ENCODE measurements at places on chromosomes 16 and 17.
A peak's percentile ranks its signal among the peaks of the same experiment; 100 is the strongest.

- DNase-seq = no peak
Measured at GRCh38 chr16:22625967-22626366, 115.3 kb downstream of the NPIPB5 start.

DNA sequence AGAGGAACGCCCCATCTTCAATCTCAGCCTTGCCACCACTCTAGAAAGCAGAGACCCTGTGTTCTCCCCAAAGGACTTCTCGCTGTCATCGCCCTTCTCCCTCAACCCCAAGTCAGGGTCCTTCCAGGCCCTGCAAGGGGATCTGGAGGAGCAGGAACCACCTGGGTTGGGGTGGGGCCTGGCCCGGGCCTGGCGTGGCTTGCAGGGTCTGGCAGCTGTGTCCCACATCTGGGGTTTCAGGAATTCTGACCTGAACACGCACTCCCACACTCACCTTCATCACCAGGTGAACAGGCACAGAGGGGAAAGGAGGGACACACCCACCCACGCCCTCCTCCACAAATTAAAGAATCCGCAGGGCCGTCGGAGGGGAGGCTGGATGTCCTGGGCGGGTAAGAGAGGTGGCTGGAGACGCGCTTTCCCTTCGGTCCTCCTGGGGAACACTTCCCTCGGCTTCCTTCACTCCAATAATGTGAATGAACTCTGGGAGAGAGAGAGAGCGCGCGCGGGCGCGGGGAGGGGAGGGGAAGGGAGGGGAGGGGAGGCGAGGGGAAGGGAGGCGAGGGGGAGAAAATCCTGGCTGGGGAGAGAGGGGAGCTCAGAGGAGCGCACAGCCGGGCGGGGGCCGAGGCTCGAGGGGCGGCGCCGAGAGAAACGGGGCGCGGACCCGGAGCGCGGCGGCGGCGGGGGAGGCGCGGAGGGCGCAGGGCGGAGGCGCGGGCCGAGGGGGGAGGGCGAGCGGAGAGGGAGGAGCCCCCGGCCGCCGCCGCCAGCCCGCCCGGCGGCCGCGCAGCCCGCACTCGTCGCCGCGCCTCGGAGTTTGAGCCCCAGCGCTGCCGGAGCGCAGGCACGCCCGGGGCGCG is at the start of gene CACNG4:
TSS of gene CACNG4 (plus strand) at position 799 of the 863 bp plus-strand sequence. CDS start 205 bp downstream, outside the sequence.
- DNase-seq = no peak

GRCh38 chr16:27112093-27112811 is 45.5 kb downstream of the C16orf82 start:
- no peak for DNase-seq

- no peak for DNase-seq
Measured at GRCh38 chr16:55051571-55052347, 121.1 kb downstream of the IRX5 start.

GRCh38 chr17:8393470-8394231 is 4.0 kb downstream of the RNF222 start:
- DNase-seq = no peak

- no peak for DNase-seq
Measured at GRCh38 chr16:30445149-30445407, 596 bp downstream of the SEPHS2 start.

DNA sequence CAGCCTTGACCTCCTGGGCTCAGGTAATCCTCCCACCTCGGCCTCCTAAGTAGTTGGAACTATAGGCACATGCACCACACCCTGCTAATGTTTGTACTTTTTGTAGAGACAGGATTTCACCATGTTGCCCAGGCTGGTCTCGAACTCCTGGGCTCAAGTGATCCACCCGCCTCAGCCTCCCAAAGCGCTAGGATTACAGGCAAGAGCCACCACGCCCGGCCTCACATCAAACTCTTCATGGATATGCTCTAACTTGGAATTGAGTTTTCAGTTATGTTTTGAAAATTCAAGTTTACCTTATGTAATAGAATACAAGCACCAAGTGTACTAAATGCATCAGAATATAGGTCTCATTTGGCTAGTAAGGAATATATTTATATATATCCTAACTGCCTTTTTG is 119.6 kb downstream of the BRIP1 start:
- DNase-seq = no peak

DNA sequence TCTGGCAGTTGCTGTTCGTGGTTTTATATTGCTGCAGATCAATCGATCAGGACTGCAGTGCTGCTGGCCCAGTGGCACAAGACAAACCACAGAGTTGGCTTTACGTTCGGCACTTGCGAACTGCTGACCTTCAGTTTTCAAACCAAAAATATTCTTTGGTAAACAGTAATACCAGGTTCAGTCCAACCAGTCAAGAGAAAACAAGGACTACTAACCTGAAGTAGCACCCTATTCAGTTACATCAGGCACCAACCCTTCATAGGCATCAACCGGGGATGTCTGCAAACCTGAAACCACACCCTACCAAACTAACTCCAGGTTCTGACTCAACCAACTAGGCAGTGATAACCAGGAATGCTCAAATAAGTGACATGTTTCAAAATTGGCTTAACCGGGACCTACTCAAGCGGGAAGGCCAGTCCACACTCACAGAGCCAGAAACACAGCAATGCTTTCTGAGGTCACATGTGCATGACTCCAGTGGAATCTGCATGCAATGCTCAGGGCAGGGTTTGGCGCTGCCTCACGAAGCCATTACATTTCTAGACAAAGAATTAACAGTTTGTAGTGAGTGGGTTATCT is 91.1 kb downstream of the SMG6 start:
- DNase-seq = peak; percentile 82

DNA sequence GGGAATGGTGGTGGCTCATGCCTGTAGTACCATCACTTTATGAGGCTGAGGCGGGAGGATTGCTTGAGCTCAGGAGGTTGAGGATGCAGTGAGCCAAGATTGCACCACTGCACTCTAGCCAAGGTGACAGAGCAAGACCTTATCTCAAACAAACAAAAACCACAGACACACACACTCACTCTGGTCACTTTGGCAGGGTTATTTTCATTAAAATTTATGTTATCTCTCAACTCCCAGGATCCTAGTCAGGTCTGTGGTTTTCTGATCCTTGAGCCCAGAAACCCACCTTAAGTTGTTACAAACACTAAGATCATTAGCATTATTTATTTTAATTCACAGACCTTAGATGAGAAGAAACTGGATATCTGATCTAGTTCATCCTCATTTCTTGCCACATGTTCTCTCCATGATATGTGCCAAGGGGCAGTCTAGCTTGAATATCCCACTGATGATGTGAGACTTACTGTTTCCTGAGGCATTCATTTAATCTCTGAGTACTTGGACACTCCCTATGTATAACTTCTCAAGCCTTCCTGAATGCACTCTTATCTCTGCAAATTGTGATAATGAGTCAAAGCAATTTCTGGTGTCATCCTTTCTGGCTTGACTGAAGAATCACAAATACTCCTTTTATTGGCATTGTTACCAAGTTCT is 9.6 kb downstream of the ABHD15 start:
- peak; percentile 27 for DNase-seq

GRCh38 chr16:66600477-66600876 is 4.0 kb upstream of the CMTM3 start:
- DNase-seq = no peak

- DNase-seq = no peak
Measured at GRCh38 chr16:920717-921116, 50.1 kb downstream of the LMF1 start.

GRCh38 chr16:50671644-50672260 is 9.4 kb downstream of the SNX20 start:
- DNase-seq = peak; percentile 14

- DNase-seq = no peak
Measured at GRCh38 chr17:721540-721937, 6.9 kb upstream of the VPS53 start.

DNA sequence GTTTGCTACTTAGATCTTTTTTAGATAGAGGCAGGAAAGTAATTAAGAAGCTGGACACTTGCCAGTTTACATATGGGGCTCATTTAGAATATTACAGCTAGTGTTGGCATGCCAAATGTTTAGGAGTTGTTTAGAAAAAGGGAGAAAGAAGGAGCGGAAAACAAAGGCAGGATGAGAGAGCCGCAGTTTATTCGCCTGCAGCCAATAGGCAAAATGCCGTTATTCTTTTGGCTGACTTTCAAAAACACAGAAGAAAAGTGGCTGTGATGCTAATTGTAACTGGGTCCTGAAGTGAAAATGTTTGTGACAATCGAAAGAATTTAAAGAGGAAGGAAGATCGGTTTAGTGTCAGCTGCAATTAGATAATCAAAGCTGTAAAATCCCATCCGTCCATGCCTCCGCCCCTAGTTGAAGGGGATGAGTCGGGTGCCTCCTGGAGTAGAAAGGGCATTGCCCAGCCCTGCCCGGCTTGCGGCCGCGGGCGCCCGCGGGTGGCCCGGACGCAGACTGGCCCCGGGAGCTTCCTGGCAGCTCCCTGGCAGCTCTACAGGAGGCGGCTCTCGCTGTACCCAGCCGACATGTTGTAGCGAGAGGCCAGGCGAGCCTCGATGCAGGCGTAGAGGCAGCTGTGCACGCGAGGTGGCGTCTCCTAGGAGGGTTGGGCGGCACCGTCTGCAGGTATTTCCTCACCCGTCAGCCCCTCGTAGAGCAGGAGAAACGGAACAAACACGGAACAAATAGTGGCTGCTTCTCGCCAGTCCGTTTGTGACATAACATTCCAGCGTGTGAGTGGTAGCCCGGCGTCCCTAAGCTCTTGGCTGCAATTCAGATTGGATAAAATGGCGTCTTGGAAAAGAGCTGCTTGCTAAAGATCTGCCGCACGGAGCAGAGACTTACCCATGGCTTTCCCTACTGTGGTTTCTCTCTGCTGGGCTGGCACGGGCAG is 82.2 kb downstream of the TNRC6C start:
- no peak for DNase-seq

DNA sequence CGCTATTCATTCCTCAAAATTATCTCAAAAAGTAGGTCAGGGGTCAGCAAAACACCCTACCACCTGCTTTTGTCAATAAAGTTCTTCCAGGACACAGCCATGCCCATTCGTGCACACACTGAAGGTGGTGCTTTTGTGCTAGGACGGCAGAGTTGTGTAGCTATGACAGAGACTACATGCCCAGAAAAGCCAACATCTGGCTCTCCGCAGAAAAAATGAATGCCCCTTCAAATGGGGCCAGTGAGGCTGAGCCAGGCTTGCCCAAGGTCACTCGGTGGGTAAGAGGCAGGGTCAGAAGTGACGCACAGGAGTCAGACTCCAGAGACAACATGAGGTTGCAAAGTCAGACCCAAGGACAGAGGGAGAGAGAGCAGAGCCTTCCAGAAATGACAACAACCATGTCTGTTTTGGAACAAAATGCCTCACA is 200.1 kb downstream of the XYLT1 start:
- DNase-seq = no peak

DNA sequence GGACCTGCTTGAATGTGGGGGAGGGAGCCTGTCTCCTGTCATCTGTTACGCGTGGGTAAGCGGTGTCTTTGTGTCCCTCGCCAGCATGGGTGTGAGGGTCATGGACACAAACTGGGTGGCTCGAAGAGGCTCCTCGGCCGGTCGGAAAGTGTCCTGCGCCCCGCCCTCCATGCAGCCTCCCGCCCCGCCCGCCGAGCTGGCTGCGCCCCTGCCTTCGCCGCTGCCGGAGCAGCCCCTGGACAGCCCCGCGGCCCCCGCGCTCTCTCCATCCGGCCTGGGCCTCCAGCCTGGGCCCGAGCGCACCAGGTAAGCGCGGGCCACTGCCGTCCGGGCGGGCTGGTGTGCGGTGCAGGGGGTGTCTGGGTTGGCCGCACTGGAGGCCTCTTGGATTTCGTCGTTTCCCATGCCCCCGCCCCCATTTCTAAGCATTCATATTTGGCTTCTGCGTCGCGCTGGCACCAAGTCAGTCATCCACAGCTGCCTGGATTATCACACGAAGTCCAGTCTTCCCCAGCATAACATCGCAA is 43.8 kb downstream of the ELAC2 start:
- no peak for DNase-seq

DNA sequence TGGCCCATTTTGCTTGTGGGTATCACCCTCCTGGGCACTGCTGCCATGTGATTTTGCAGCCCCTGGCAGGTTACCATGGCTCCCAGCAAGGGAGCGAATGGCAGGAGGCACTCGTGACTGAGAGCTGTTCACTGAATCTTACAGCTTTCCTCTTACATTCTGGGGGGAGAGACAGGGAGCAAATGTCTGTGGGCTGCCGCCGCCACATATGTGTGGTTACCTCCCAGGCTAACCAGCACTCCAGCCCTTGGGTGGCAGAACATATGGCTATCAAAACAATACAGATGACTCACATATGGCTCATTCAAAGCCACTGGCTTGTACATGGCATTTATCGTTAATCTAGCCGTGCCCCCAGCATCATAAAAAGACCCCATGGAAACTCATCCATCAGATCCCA is 19.8 kb downstream of the GTF3C1 start:
- peak; percentile 87 for DNase-seq

DNA sequence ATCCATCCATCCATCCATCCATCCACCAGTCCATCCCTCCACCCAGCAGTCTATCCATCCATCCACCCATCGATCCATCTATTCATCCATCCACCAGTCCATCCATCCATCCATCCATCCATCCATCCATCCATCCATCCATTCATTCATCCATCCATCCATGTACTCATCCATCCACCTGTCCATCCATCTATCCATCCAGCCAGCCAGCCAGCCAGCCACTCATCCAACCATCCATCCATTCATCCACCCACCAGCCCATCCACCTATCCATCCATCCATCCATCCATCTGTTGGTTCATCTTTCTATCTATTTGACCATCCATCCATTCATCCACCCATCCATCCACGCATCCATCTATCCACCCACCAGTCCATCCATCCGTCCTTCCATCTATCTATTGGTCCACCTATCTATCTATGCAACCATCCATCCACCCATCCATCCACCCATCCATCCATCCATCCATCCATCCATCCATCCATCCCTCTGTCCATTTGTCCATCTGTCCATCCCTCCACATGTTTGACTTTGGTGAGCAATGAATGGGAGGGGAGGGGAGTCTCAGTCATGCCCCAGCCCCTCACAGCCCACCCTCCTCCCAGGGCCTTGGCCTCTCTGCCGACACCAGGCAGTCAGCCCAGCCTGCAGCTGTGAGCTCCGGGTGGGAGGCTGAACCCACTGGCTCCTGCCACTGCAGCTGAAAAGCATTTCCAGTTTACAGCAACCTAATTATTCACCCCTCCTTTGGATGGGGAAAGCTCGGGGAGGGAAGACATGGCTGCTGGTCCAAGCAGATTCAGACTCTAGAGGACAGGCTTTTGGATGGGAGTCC is 38.1 kb upstream of the SSTR5 start:
- DNase-seq = no peak

GRCh38 chr17:9818760-9819159 is 3.1 kb downstream of the GSG1L2 start:
- no peak for DNase-seq

- DNase-seq = no peak
Measured at GRCh38 chr17:12510535-12510934, 155.2 kb upstream of the MYOCD start.

- no peak for DNase-seq
Measured at GRCh38 chr16:1781758-1782407, 488 bp downstream of the SPSB3 start.

- no peak for DNase-seq
Measured at GRCh38 chr16:17396762-17397498, 73.8 kb downstream of the XYLT1 start.

DNA sequence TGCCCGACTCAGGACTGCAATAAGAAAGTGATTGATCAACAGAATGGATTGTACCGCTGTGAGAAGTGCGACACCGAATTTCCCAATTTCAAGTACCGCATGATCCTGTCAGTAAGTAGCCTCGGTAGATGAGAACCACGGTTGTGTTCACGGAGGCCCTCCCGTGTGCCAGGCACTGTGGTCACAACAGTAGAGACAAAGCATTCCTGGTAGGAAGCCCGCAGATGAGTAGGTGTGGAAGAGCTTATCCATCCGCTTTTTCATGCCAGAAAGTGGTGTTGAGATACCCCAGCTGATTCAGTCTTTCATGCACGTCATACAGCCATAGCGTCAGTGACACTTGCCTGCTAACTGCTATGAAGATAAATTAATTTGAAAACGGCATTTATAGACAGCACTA is 58.9 kb downstream of the RPA1 start:
- no peak for DNase-seq
